Osteocyte (in vitro differentiated cells): ENCODE measurements at places on chromosomes 12 and 14.
A peak's percentile ranks its signal among the peaks of the same experiment; 100 is the strongest.

DNA sequence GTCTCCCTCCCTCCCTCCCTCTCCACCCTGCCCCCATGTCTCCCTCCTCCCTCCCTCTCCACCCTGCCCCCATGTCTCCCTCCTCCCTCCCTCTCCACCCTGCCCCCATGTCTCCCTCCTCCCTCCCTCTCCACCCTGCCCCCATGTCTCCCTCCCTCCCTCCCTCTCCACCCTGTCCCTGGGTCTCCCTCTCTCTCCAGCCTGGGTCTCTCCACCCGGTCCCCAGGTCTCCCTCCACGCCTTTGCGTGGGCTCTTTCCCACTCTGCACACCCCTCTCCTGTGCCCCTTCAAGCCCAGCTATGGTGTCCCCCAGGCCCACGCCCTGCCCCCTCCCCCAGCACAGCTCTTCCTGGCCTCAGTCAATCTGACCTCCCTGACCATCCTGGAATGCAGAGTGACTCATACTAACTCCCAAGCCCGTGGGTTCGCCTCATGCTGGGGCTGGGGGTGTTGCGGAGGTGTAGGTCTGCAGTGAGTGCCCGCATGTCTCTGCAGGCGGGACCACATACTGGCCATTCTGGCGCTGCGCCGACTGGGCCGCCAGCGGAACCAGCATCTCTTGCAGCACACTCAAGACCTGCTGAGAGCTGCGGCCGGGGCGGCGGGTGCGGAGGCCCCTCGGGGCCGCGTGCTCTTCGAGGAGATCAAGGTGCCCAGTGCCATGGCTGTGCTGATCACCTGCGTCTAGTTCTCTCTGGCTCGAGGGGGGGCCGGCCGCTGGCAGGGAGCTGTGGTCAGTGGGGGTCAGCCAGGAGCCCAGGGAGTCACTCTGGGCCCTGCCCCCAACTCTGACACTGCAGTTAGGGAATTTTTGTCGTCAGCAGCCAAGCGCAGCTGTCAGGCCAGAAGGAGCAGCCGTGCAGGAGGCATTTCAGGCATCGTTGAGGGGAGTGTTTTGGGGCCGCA, 13.5 kb upstream of the TNFAIP2 start:
- no peak for DNase-seq

GRCh38 chr12:116425256-116426193, 133.7 kb upstream of the MAP1LC3B2 start:
- DNase-seq, result no peak

DNA sequence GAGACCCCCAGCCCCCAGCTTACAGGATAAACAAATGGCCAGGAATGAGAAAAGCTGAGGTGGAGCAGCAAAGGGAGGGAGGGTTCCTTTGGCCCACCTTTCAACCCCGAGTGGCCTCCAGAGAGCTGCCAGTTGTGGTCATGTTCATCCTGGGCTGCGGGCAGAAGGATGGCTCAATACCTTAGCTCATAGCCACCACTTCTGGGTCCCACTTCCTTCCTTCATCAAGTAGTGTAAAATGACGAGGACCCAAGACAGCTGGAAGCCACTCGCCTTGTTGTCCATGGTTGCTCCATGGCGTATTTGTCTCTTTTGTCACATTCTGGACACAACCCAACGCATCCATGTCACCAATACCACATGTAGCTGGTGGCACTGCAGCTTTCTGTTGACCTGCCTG, 24.2 kb downstream of the CRACR2A start:
- no peak for DNase-seq

GRCh38 chr12:89299931-89300330, 52.4 kb downstream of the DUSP6 start:
- no peak for DNase-seq

GRCh38 chr12:89236237-89236636, 116.1 kb downstream of the DUSP6 start:
- DNase-seq, result no peak

GRCh38 chr14:103527408-103528145, 1.4 kb upstream of the TRMT61A start:
- no peak for DNase-seq

DNA sequence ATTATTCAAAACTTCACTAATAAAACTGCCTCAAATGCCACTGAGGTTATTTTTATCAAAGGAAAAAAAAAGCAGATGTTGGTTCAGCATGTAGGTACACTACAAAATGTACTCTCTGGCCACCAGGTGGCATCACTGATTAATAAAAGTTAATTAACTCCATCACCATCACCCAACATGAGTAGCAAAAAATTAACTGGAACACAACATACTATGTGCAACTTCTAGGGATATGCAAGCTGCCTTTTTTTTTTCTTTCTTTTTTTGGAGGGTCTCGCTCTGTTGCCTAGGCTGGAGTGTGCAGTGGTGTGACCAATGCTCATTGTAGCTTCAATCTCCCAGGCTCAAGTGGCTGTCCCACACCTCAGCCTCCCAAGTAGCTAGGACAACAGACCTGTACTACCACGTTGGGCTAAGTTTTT, 43.8 kb upstream of the NR2C1 start:
- DNase-seq, result no peak

DNA sequence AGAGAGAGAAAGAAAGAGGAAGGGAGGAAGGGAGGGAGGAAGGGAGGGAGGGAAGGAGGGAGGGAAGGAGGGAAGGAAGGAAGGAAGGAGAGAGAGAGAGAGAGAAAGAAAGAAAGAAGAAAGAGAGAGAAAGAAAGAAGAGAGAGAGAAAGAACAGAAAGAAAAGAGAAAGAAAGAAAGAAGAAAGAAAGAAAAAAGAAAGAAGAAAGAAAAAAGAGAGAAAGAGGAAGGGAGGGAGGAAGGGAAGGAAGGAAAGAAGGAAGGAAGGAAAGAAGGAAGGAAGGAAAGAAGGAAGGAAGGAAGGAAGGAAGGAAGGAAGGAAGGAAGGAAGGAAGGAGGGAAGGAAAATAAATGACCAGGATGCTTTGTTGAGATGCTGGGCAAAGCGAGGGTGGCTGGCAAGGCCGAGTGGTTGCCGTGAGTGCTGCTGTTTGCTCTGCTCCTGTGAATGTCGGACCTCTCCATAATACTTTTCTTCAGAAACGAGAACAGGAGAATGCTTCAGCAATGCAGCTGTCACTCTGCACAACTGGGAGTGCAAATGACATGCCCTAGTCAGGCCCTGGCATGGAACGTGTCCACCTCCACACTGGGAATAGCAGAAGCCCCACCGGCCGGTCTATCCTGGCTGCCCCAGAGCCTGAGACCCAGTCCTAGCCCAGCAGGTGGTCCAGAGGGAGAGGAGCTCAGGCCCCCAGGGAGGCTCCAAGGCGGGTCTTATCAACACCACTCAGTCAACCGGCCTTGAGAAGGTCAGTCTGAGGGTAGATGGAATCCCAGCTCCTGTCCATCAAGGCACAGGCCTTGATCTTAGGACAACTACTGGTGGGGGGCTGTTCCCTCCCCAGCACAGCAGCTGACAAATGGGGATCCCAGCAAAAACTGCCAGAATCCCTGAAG, 25.1 kb upstream of the EIF5 start:
- no peak for DNase-seq

DNA sequence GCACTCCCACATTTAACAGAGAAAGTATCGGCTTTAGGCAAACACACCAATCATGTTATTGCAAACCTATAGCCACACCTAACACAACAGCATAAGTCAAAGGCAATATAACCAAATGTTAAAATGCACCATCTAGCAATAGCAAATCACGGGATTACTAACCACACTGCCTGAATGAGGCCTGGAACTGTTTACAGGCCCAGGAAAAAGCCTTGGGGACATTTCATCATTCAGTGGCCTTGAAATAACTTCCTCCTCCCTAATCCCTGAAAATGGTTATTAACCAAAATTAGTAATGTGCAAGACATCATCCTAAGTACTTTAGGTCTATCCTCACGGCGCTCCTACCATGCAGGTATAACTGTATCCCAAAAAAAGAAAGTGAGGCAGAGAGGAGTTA, 2.3 kb downstream of the GALC start:
- no peak for DNase-seq

- no peak for DNase-seq
These were observed 45.4 kb downstream of the RPH3A start for GRCh38 chr12:112836736-112837628.

DNA sequence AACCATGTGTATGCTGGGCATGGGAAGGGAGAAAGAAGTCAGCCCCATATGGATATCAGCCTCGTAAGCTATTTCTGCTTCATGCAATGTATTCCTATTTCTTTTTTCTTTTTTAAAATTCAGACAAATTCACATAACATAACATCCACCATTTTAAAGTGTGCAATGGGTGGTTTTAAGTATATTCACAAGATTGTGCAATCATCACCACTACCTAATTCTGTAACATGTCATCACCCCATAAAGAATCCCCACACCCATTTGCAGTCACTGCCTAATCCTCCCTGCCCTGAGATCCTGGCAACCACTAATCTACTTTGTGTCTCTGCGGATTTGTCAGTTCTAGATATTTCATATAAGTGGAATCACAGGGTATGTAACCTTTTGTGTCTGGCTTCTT, 9.5 kb downstream of the POMT2 start:
- no peak for DNase-seq

- DNase-seq, result no peak
These were observed 86.3 kb upstream of the TMTC2 start for GRCh38 chr12:82600379-82600778.

DNA sequence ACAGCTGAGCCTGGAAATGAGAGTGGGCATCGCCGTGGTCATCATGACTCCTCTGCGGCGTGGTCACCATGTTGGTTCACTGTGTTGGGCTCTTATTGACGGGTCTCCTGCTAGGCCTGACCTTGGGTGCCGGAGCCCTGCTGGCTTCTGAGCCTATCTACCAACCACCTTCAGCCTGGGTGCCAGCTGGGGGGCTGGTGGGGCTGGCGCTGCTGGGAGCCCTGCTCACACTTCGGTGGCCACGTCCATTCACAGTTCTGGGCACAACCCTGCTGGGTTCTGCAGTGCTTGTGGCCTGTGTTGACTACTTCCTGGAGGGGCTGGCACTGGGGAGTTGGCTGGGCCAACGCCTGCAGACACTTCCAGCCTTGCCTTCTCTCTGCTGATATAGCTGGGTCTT, 3.7 kb upstream of the DNAJC14 start:
- no peak for DNase-seq

DNA sequence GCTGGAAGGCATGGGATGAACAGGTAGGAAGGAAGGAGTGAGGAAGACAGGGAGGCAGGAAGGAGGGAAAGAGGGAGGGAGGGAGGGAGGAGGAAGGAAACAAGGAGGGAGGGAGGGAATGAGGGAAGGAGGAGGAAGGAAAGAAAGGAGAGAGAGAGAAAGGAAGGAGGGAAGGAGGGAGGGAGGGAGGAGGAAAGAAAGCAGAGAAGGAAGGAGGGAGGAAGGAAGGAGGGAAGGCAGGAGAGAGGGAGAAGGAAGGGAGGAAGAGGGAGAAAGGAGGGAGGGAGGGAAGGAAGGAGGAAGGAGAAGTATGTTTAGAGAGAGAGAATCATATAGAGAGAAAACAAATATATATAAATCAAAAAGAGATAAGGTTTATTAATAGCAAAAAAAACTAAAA, 175.9 kb upstream of the FOXN3 start:
- no peak for DNase-seq

- no peak for DNase-seq
These were observed 10.6 kb downstream of the GPR33 start for GRCh38 chr14:31477248-31477647.

GRCh38 chr14:104318558-104319490, 180.4 kb downstream of the KIF26A start:
- peak; percentile 76 for DNase-seq

GRCh38 chr14:68477110-68477455, 315.8 kb downstream of the ZFP36L1 start:
- no peak for DNase-seq

- no peak for DNase-seq
These were observed 237.2 kb downstream of the FBXL14 start for GRCh38 chr12:1357171-1357570.

GRCh38 chr14:55092341-55092740, 36.7 kb upstream of the LGALS3 start:
- no peak for DNase-seq

DNA sequence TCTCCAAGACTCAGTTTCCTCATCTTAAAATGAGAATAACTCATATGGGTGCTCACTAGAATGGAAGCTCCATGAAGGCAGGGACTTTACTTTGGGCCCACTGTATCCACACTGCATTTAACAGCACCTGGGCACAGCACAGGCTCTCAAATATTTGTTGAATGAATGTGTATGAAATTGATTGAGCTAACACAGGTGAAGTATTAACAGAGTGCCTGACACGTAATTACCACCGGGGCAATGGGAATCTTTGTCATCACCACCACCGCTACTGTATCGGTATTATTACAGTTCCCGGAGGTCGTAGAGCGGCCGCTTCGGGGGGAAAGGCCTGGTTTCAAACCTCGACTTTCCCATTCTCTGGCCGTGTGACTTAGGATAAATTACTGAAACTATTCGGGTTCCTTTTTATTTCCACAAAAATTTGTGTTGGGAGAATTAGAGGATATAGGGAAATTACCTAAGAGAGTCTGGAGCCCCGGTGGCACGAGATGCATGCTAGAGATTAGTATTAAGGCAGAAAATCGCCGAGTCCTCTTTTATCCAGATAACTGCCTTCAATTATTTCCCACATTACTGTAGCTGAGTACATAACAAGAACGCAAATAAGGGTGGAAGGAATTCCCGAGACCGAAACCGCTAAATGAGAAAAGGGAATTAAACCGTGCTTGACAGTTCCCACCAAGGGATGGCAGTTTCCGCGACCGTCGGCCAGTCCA, 1.0 kb upstream of the RIC8B start:
- DNase-seq, result no peak

DNA sequence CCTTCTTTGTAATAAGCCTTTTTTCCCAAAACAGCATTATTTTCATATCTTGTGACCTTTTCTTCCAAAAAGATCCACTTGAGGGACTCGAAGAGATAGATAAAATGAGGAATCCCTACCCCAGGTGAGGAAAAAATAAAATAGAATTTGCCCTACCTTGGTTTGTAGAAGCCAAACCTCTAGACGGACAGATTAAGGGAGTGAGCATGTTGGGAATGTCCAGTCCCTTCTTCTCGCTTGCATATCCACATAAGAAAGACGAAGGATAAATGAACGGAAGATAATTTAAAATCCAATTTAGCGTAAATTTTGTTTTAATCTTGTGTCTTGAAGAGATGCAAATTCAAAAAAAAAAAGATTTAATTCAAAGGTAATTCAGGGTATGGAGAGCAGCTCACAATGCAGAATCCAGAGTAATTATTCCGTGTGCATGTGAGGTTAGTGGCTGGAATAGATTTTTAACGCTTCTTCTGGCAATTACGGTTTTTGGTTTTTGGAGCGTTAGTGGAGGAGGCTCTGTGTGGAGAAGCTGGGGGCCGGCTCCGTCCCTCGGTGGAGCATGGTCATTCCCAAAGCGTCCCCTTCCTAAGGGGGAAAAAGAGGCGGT, 1.5 kb downstream of the GRIN2B start:
- DNase-seq, result no peak

DNA sequence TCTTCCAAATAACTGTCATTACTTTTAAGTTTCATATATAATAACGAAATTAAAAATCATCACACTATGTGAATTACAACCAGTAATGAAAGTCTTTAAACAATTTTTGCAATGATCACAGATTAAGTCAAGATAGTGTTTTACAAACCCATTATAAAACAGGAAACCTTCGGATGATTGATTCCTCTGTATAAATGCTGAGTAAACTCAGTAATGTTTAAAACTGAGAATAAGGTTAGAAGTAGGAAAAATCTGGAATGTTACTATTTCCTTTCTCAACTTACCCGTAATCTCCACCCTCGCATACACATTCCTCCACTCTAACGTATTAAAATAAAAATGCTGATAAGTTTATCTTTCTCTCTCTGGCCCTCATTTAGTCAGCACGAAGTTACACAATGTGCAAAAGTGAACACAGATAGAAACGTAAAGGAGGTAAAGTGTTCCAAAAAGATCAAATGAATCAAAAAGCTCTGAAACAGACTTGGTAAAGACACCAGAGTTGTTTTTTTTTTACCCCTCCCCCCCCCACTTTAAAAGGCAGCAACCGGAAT, 1.6 kb downstream of the ZFC3H1 start:
- no peak for DNase-seq

GRCh38 chr12:47863985-47864384, 40.8 kb downstream of the VDR start:
- no peak for DNase-seq
